ENCODE measurements at places on chromosomes 11 and 22.

DNA sequence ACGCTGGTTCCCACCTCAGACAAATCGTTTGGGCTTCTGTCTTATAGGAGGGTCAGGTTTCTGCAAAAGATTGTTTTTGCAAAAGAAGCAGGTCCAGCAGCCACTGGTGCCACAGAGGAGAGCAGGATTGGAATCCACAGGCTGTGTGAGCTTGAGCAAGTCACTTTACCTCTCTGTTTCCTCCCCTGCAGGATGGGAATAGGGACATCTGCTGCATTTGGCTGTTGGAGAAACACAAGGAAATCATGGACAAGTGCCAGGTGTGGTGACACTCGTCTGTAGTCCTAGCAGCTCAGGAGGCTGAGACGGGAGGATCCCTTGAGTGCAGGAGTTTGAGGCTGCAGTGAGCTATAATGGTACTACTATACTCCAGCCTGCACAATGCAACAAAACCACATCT, 422.6 kb downstream of the MN1 start:
- no peak for DNase-seq

DNA sequence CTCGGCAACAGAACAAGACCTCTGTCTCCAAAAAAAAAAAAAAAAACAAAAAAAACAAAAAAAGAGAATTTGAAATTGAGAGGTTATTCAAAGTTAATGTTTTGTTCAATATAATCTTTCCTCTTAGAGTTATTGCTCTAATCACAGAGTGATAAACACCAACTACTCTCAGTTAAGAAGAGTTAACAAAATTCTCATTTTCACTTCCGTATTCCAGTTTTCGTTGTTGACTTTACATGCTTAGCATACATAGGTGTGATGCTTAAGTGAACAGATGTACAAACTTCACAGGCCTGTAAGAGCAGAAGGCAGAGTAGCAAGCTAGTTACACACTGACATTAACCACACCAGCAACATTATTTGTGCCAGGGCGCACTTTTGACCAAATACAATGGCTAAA, 12.3 kb downstream of the EIF4ENIF1 start:
- DNase-seq, result no peak

DNA sequence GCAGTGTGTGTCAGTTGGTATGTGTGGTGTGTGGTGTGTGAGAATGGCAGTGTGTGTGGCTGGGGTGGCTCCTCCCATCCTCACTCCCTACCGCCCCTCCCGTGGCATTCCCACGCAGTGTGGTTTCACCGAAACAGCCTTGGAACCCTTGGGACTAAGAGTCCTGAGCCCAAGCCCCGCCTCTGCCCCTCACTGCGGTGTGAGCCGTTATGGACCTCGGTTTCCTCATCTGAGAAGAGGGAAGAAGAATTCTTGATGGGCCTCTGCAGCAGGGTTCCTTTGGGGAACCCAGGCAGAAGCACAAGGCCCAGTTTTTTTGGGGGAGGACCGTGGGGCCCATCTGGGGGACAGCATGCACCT, 7.2 kb downstream of the UPK3A start:
- DNase-seq, result no peak

DNA sequence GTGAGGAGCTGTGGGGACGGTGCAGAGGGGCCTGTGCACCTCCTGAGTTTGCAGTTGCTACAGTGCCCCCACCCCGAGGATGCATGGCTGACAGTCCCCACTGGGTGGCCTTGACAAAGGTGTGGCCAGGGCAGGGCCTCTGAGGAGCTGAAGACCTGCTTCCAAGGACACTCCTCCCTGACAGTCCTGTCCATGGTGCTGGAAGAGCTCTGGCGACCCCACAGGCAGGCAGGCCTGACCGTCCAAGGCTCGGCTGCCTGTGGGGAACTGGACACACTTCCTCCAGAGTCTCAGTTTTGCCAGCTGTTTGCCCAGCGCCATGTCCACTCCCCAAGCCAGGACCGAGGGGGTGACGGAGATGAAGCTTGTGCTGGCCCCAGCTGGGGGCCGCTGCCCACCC, 32.7 kb downstream of the BRSK2 start:
- DNase-seq, result no peak

- peak; percentile 69 for DNase-seq
Measured at GRCh38 chr11:66454247-66454646, 12.5 kb upstream of the PELI3 start.

- no peak for DNase-seq
Measured at GRCh38 chr11:108970221-108970991, 305.5 kb downstream of the DDX10 start.

DNA sequence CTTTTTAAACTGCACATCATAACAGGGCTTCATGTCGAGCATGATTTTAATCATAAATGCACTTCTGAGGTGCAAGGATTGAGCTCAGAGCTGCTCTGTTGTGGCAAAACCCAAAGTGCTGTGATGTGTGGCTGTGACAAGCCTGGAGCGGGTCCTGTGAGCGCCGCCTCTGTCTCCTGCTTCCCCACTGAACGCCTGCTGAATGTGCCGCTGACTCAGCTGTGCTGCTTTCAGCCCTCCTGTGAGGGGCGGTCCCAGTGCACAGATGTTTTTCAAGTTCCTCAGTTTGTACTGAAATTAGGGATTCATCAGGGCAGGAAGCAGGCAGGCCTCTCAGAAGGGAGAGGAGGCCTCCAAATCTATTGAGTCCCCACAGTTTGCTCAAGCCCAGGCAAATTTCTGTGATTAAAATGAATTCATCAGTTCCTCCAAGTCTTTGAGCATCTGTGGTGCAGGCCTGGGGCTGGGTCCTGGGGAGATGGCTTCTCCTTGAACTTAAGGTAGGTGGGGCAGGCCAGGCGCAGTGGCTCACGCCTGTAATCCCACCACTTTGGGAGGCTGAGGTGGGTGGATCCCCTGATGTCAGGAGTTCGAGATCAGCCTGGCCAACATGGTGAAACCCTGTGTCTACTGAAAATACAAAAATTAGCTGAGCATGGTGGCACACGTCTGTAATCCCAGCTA, 3.0 kb upstream of the GTSE1 start:
- no peak for DNase-seq

DNA sequence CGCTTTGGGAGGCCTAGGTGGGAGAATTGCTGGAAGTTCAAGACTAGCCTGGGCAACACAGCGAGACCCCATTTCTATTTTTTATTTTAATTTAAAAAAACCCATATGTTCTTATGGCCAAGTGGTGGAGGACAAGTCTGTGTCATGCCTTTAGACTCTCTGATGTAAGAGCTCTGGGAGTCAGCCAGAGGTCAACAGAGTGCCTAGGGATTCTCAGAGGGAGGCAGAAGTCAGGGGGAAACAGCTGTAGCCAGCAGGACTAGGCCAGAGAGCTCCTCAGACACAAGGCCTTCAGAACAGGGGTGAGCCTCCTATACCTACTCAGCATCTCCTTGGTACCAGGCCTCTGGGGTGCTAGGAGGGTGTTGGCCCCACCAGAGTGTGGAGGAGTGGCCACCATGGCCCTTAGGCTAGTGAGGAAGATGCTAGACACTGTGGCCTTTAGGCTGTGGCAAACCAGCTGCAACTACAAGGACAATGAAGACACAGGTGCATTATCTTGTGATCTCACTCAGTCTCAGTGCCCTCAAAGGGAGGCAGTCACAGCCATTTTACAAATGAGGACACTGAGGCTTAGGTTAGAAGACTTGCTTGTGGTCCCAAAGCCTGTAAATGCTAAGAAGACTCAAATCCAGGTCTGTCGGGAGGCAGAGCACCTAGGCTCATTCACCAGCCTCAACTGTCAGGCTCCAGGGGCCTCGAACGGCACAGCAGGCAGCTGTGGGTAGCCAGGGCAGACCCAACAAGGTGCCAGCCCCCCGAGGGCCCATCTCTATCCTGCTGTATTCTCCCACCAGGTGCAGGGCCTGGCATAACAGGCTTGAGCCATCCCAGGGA, 5.0 kb downstream of the ZP1 start:
- DNase-seq, result no peak

GRCh38 chr11:84430661-84431060, 1144.5 kb upstream of the CCDC90B start:
- DNase-seq, result no peak
